Stomach (tissue), 19 donors: ENCODE measurements at places on chromosomes 12 and 14. TPM values are rescaled to one million over a fixed set of nuclear protein-coding genes. Genes with fewer than 3 reads are reported as not detected.
A peak's percentile ranks its signal among the peaks of the same experiment; 100 is the strongest.

DNA sequence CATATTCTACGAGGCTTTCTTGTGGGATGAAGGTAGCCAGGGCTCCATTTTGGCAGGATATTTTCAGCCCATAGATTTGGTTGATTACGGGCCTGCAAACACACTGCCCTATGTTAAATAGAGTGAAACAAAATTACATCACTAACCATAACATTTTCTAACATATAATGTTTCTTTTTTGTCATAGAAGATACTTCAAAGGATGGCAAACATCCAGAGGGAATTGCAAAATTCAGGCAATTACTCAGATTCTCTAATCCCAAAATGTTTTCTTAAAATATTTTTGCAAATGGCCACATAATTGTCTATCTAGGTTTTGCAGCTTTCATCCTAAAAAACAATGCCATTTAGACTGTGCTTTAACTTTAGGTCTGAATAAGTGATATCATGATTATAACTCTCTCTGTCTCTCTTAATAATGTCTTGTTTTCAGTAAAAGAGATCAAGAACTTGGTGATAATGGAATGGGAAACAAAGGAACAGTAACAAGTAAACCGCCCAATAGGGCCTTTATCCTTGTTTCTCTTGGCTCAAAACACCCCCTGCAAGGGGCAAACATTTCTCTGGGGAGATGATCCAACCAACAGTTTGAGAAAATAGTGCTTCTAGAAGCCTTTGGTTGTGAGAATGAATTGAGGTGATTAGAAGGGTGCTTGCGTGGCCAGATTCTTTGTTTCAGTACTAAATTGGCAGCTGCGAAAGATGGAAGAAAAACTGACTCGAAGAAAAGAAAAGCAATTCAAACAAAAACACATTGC, 54.4 kb upstream of the BTG1 start:
- H3K4me1 ChIP-seq = no peaks in the 10 kb centered on the region
- no peak for DNase-seq
- no peak overlapping the region for H3K27ac ChIP-seq

DNA sequence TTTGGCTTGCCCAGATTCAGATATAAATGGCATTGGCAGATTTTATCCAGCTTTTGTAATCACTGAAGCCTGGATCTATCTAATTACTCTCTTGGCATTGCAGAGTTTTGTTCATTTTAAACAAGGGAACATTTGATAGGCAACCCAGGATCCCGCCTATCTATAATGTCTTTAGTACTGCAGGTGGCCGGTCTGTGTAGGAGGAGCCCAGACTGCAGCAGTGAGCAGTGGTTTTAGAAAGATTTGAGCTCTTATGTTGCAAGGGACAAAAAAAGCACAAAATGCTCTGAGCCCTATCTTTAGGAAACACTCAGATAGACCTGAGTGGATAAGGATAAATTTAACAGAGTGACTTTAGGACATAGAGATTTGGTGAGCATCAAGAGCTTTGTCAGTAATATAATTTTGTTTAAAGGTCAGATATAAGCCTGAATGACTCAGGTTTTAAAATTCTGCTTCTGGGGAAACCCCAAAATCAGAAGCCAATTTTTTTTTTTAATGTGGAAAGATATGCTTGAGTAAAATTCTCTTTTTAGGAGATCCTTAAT, 165.5 kb downstream of the SLC5A8 start:
- H3K27ac ChIP-seq = no peak overlapping the region
- no peaks in the 10 kb centered on the region for H3K36me3 ChIP-seq
- no peak for DNase-seq
- no peak overlapping the region for H3K4me3 ChIP-seq

DNA sequence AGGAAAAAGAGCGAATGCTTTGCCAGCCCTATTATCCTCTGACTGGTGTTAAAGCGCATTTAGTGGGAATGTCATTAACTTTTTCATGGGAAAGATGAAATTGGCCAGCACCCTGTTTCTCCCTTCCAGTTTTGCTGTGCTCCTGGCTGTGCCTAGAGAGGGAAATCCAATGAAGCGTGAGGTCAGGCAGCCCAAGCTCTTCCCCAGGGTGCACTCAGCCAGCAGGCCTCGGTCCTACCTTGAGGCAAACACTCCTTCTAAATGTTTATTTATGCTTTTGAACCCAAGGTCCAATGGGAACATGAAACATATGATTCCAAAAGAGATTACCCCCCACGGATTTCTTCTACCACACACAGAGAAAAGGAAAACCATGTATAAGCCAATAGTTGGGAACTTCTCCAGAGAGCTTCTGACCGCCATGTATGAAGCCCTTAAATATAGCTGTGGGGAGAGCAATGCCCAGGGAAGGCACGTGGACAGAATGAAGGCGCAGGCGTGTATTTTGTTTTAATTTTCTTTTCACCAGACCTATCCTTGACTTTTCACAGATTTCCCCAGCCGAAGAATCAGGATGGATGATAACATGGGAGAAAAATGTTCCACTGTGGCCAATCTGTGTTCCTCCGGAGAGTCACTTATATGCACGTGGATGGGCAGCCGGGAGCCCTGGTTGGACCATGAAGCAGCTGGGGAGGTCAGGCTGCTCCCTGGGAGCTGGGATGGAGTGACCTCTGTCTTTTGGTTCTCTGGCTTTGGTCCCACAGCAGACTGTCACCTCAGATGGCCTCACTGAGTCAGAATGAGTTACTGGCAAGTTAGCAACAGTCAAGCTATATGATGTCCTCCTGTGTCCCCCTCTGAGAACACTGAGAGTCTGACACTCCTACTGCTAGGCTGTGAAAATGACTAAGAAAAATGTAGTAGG, 37.3 kb downstream of the GPR135 start:
- H3K4me3 ChIP-seq = no peak overlapping the region
- DNase-seq = no peak
- H3K36me3 ChIP-seq = no peaks in the 10 kb centered on the region
- H3K4me1 ChIP-seq = no peaks in the 10 kb centered on the region

DNA sequence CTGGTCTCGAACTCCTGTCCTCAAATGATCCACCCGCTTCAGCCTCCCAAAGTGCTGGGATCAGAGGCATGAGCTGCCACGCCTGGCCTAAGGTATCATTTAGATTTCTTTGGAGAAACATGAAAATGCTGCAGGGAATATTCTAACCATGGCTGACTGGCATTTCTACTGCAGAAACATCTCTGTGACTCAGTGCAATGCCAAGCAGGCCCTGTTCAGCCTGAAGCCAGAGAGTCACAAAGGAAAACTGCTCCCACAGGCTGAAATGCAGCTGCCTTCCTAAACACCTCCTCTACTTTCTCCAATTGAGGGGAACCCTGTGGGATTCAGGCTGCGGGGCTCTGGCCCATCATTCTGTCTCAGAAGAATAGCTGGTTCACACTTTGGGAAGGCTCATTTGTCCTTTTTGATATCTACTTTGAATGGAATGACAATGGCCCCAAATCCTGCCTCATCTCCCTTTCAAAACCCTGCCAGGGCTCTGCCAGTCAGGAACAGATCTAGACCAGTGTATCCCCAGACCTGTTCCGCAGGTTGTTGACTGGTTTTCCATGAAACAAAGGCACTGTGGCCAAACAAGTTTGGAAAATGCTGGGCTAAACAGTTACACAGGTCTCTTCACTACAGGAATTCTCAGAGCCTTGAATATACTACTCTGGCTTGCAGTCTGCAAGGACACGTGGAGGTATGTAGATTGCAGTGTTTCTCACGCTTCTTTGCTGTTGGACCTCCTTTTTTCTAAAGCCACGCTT, 7.8 kb downstream of the C12orf43 start:
- no peaks in the 10 kb centered on the region for H3K27me3 ChIP-seq
- no peak overlapping the region for H3K4me3 ChIP-seq
- no peak for DNase-seq
- H3K4me1 ChIP-seq = peaks cover 14% of the 10 kb centered on the region

DNA sequence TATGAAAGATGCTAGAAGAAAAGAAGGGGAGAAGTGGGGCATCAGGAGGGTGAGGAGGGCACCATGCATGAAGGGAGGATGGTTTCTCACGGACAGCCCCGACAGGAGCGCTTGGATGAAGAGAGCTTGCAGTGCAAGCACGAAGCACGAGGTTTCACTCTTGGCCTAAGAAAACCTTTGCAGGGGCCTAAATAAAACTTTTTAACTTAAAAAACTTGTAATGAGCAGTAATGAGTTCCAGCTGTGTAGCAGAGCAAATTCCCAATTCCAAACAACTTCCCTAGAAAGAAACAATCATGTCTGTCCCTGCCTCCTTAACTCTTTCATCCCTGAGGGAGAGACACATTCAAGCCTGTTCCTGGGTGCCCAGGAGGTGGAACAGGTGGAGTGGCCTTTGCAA, 119.5 kb downstream of the PAH start:
- no peak for DNase-seq
- no peaks in the 10 kb centered on the region for H3K36me3 ChIP-seq
- H3K4me1 ChIP-seq = no peaks in the 10 kb centered on the region
- H3K4me3 ChIP-seq = no peak overlapping the region
- H3K27ac ChIP-seq = no peak overlapping the region
- H3K27me3 ChIP-seq = no peaks in the 10 kb centered on the region

DNA sequence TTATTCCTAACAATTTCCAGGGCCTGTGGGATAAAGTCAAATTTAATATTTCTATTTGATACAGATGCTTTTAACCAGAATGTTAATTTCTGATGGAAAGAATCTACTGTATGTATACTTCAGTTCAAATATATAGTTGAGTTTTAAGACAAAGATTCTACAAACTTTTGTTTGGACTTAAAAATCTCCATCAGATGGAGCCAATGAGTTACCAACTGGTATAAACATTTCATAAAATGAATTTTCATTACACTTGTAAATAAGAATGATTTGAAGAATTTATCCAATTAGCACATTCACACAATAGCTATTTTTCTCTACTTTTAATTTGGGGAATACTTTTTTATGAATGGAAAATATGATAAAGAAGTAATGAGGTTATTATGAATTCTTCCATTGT, 425.2 kb upstream of the MIS18BP1 start:
- no peak overlapping the region for H3K27ac ChIP-seq
- H3K27me3 ChIP-seq = no peaks in the 10 kb centered on the region
- H3K4me3 ChIP-seq = no peak overlapping the region

DNA sequence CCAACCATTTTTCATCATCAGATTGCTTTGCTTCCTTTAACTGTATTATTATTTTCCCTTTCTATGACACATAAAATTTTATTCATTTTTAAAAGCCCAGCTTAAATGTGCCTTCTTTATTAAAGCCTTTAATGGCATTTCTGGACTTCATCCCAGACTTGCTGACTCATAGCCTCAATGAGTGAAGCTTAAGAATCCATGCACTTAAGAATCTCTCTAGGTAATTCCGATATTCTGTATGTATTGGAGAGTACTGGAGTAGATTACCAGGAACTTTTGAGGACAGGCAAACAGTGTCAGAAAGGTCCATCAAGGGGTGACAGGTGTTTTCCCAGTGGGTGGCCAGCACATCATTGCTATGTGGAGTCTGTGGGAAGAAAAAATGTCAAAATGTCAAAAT, 107.9 kb downstream of the PTPRQ start:
- H3K27ac ChIP-seq = peak overlapping the region; percentile 47
- no peaks in the 10 kb centered on the region for H3K27me3 ChIP-seq
- DNase-seq = peak; percentile 85

DNA sequence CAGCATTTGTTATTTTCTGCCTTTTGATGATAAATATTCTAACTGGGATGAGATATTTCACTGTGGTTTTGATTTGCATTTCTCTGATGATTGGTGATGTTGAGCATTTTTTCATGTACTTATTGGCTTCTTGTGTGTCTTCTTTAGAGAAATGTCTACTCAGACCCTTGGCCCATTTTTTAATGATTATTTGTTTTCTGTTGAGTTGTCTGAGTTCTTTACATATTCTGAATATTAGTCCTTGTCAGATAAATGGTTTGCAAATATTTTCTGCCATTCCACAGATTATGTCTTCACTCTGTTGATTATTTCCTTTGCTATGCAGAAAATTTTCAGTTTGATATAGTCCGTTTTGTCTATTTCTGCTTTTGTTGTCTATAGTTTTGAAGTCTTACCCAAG, 317.0 kb downstream of the CEP128 start:
- no peaks in the 10 kb centered on the region for H3K4me1 ChIP-seq
- no peaks in the 10 kb centered on the region for H3K36me3 ChIP-seq
- no peaks in the 10 kb centered on the region for H3K27me3 ChIP-seq
- no peak overlapping the region for H3K4me3 ChIP-seq
- no peak overlapping the region for H3K27ac ChIP-seq

DNA sequence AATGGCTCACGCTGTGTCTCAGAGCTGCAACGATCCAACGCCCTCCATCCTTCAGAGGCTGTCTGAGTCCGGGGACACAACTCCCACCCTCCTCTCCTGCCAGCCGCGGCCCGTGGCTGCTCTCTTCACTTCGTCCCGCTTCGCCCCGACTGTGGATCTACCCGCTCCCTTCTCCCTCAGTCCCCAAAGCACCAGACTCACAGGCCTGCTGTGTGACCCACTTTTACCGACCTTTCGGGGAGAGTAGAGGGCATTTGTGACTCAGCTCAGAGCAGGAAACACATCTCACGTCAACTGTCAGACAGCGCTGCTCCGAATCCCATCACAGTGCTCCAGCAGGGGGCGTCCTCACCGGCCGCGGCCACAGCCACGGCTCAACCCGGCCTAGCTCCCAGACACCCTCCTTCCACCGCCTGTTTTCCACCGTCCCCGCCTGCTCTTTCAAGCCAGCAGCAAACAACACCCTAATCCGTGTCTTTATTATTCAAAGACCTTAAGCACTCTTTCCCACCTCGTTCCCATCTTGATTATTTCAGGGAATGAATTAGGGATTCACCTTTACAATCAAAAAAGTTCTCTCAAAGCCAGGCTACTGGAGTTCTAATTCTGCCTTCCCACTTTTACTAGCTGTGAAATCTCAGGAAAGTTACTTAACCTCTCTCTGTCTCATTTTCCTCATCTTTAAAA, 5.0 kb upstream of the AQP2 start:
- no peak overlapping the region for H3K27ac ChIP-seq
- no peak overlapping the region for H3K4me3 ChIP-seq
- H3K36me3 ChIP-seq = no peaks in the 10 kb centered on the region
- H3K4me1 ChIP-seq = peaks cover 16% of the 10 kb centered on the region
- H3K27me3 ChIP-seq = no peaks in the 10 kb centered on the region
- peak; percentile 86 for DNase-seq

DNA sequence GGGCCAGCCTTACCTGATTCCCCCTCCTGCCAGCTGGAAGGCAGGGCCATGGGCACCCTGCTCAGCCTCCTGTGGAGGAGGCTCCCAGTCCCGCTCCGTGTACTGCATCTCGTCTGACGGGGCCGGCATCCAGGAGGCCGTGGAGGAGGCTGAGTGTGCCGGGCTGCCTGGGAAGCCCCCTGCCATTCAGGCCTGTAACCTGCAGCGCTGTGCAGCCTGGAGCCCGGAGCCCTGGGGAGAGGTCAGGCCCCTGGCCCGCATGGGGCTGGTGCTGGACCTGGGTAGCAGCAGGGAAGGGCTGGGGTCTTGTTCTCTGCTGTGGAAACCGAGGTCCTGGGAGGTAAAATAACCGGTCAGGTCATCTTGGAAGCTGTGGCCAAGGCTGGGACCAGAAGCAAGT, 16.4 kb downstream of the PAPLN start:
- H3K36me3 ChIP-seq = no peaks in the 10 kb centered on the region
- no peak overlapping the region for H3K4me3 ChIP-seq
- no peaks in the 10 kb centered on the region for H3K4me1 ChIP-seq
- no peaks in the 10 kb centered on the region for H3K27me3 ChIP-seq

GRCh38 chr14:103356024-103356682, 22.1 kb downstream of the EIF5 start:
- no peak overlapping the region for H3K4me3 ChIP-seq
- no peaks in the 10 kb centered on the region for H3K27me3 ChIP-seq
- no peak overlapping the region for H3K27ac ChIP-seq
- no peaks in the 10 kb centered on the region for H3K36me3 ChIP-seq

- peaks cover 100% of the 10 kb centered on the region for H3K4me1 ChIP-seq
- H3K4me3 ChIP-seq = no peak overlapping the region
- peak overlapping the region; percentile 82 for H3K27ac ChIP-seq
Observed at GRCh38 chr12:122086641-122087285, 8.2 kb downstream of the MLXIP start.

MIPOL1 gene
- total RNA-seq = 48.0 TPM

TAS2R8 gene
- total RNA-seq = not detected

RAB2B gene
- total RNA-seq = 38.6 TPM

CCDC177 gene
- not detected for total RNA-seq

GALNT9 gene
- not detected for total RNA-seq
